Aorta (tissue), 5 donors: ENCODE measurements at places on chromosomes 6 and 20. TPM values are rescaled to one million over a fixed set of nuclear protein-coding genes. Genes with fewer than 3 reads are reported as not detected.

- no peaks in the 10 kb centered on the region for H3K36me3 ChIP-seq
- H3K4me3 ChIP-seq: no peak overlapping the region
- no peaks in the 10 kb centered on the region for H3K4me1 ChIP-seq
Measured at GRCh38 chr6:6781172-6781872, 192.8 kb downstream of the LY86 start.

Gene AGPAT4
- polyA plus RNA-seq: 1.0 TPM

Gene SNX21
- 14.9 TPM for polyA plus RNA-seq

Gene PARD6B
- polyA plus RNA-seq: 2.1 TPM

- no peaks in the 10 kb centered on the region for H3K27me3 ChIP-seq
- no peak overlapping the region for H3K4me3 ChIP-seq
- no peak for DNase-seq
- H3K4me1 ChIP-seq: no peaks in the 10 kb centered on the region
- H3K27ac ChIP-seq: no peak overlapping the region
Measured at GRCh38 chr6:40148882-40149573, 214.8 kb upstream of the MOCS1 start.

- H3K4me1 ChIP-seq: no peaks in the 10 kb centered on the region
- DNase-seq: no peak
- no peak overlapping the region for H3K27ac ChIP-seq
- no peaks in the 10 kb centered on the region for H3K36me3 ChIP-seq
Measured at GRCh38 chr20:32880635-32881034, 21.9 kb downstream of the EFCAB8 start.

GRCh38 chr6:134372603-134373281 lies 54.8 kb upstream of the SGK1 start:
- no peak overlapping the region for H3K4me3 ChIP-seq
- H3K27ac ChIP-seq: peak overlapping the region; percentile 79
- no peaks in the 10 kb centered on the region for H3K36me3 ChIP-seq
- peaks cover 4% of the 10 kb centered on the region for H3K4me1 ChIP-seq

Gene TLDC2
- not detected for polyA plus RNA-seq

Gene KCNS1
- not detected for polyA plus RNA-seq
